ENCODE measurements at places on chromosomes 3 and 15.

DNA sequence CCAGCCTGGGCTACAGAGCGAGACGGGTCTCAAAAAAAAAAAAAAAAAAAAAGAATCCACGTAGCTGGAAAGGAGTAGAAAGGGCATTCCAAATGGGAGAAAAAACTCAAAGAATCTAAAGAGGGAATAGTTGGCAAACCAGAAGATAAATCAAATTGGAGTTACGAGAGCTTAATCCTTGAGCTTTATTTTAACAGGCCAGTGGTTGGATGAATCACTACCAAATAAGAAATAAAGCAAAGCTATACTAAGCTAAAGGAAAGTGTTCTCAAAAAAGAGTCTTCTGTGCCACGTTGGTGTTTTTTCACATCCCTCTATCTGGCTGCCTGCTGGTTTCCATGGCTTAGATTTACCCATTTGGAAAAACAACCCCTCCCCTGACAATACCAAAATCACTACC lies 14.0 kb downstream of the VGLL4 start:
- H3K4me3 ChIP-seq: no peak overlapping the region
- no peaks in the 10 kb centered on the region for H3K27me3 ChIP-seq
- peaks cover 44% of the 10 kb centered on the region for H3K36me3 ChIP-seq
- no peak for DNase-seq
- peaks cover 71% of the 10 kb centered on the region for H3K4me1 ChIP-seq

DNA sequence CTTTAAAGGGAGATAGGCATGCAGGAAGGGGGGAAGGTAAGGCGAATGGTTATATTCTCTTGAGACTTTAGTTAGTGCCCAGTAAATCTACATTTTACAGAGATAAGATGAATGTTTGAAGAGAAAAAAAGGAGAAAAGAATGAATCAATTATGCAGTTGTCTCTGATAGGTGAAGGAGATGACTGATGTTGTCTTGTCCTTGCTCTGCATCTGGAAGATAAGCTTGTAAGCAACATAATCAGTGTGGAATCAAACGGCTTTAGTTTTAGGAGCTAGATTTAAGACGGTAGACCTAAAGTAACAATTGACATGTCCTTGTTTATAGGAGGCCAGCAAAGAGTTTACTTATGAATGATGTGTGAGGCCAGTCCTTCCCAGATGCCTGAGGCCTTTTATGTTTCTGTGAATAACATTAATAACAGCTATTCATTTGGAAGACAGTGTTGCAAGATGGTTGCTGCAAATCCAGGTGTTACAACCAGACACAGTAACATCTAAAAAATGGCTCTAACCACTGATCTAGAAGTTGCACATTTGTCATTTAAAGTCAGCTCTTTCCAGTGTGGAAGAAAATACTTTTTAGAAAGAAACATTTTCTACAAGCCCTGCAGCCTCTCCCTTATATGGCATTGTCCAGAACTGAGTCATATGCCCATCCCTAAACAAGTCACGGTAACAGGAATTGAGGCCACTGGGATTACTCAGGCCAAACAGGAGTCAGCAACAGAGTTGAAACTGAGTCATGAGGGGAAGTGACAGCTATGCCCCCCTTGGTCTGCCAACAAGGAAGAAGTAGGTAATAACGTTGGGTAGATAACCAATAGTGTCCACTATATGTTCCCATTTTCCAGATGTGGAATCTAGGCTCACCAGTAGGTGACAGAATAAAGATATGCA lies 77.5 kb upstream of the FBN1 start:
- H3K27me3 ChIP-seq: no peaks in the 10 kb centered on the region
- H3K36me3 ChIP-seq: peaks cover 16% of the 10 kb centered on the region
- H3K27ac ChIP-seq: no peak overlapping the region

DNA sequence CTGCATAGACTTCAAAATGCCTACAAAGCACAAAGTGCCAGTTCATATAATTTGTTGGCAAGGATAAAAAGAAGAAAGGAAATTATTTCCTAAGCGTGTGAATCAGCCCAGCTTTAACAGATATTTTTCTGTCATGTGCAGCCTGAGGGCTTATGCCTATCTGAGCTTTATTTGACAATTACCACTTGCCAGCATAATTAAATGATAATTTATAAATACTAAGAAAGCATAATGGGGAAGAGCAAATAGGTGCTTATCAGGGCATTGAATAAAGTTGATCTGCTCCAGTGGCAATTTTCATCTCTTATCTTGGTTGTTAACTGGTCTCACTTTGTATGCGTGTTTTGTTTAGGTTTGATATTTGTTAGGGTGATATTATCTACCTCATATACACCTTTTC lies 313.4 kb upstream of the DNAJC19 start:
- H3K4me3 ChIP-seq: no peak overlapping the region
- H3K4me1 ChIP-seq: no peaks in the 10 kb centered on the region
- no peaks in the 10 kb centered on the region for H3K27me3 ChIP-seq
- H3K27ac ChIP-seq: no peak overlapping the region
- no peak for DNase-seq

DNA sequence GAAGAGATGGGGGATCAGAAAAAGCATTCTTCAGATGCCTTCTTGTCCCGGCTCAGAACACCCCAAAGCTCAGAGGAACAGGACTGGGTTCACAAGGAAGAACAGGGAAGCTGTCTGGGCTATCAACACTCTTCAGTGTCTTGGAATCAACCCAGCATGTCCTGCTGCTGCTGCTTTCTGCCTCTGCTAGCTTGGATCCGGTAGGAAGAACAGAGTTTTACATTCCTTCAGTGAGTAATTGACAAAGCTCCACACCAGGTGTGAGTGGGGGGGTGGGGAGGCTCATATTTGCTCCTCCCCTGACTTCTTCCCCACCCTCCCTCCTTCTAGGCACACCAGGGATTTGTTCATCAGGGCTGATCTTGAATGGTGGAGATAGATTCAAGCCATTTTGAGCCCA lies 13.1 kb upstream of the ETV5 start:
- DNase-seq: no peak
- no peak overlapping the region for H3K4me3 ChIP-seq
- no peak overlapping the region for H3K27ac ChIP-seq

- H3K4me3 ChIP-seq: no peak overlapping the region
- peaks cover 7% of the 10 kb centered on the region for H3K27me3 ChIP-seq
- no peak for DNase-seq
Observed at GRCh38 chr15:38208779-38209178, 43.9 kb upstream of the SPRED1 start.

DNA sequence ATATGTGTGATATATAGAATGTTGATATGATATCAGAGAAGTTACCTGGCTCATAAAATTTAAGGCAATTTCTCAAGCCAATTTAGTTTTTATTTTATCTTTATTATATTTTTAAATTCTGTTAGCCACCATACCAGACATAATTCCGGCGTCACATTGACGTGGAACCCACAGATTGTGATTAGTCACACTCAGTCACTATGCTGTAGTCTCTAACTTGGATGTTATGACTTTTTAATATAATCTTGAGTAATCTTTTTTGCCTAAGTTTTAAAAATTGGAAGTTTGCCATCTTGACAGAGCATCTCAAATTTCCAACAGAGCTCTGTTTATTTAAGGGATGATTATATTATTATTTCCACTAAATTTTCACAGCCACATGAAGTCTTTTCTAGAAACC lies 9.7 kb upstream of the DCLK3 start:
- no peaks in the 10 kb centered on the region for H3K36me3 ChIP-seq
- H3K27me3 ChIP-seq: peaks cover 35% of the 10 kb centered on the region
- H3K4me3 ChIP-seq: no peak overlapping the region
- H3K27ac ChIP-seq: no peak overlapping the region

- H3K4me3 ChIP-seq: no peak overlapping the region
- no peaks in the 10 kb centered on the region for H3K36me3 ChIP-seq
Observed at GRCh38 chr3:23096041-23096440, 107.1 kb upstream of the UBE2E2 start.

DNA sequence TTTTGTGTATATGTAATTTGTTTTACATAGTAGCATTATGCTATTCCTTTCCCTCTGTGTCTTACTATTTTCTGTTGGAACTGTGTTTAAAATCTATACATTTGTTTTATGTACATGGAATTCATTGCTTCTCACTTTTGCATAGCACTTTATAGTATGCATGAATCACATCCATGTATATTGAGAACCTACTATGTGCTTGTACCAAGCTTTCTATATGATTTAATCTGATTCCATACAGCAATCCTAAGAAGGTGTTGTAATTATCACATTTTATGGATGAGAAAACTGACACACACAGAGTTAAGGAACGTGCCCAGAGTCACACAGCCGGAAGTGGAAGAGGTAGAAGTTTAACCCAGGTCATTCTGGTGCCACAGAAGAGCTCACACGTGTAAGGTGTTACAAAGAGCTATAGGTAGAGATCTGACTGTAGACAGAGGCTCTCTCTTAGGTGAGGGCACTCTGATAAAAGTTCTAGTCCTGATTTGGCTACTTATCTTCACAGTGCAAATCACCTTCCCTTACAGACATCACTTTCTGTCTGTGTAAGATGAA lies 3.5 kb upstream of the SMAD3 start:
- no peaks in the 10 kb centered on the region for H3K36me3 ChIP-seq
- H3K27ac ChIP-seq: no peak overlapping the region
- H3K4me3 ChIP-seq: no peak overlapping the region
- peaks cover 15% of the 10 kb centered on the region for H3K4me1 ChIP-seq
- H3K27me3 ChIP-seq: peaks cover 28% of the 10 kb centered on the region

DNA sequence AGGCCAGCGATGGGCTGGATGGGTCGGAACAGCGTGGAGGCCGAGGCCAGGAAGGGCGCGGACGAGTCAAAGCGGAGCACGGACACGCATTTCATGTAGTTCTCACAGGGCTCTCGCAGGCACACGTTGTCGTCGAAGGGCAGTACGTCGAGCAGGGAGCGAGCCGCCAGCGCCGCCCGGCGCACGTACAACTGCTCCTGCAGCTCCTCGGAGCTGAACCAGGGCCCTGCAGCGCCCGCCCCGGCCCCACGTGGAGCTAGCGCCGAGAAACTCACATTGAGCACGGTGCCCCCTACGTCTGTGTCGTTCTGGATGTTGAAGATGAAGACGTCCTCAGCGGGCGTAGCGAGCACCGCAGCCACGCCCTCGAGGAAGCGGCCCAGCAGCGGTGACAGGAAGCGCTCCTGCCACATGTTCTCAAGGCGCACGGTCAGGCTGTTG lies 5.8 kb downstream of the CELSR3 start:
- peak; percentile 30 for DNase-seq
- peaks cover 6% of the 10 kb centered on the region for H3K4me1 ChIP-seq
- H3K36me3 ChIP-seq: peaks cover 13% of the 10 kb centered on the region
- peak overlapping the region; percentile 75 for H3K4me3 ChIP-seq

DNA sequence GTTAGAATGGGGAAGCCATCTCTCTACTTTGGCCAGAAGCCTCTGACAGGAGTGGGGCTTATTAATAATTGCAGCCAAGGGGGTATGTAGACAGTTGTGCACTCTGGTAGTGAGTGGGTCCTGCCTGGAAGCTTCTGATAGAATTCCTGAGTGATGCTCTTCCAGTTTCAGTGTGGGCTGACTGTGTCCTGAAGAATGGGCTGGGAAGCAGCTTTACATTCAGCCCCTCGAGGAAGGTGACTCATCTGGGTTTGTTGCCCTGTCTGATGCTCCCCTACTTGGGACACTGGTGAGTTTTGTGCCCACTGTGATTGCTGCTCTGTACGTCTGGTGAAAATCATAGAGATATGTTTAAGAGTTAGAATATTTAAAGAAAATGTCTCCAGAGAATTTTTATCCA lies 444.7 kb upstream of the RBMS3 start:
- H3K36me3 ChIP-seq: no peaks in the 10 kb centered on the region
- H3K27ac ChIP-seq: no peak overlapping the region
- H3K4me3 ChIP-seq: no peak overlapping the region

DNA sequence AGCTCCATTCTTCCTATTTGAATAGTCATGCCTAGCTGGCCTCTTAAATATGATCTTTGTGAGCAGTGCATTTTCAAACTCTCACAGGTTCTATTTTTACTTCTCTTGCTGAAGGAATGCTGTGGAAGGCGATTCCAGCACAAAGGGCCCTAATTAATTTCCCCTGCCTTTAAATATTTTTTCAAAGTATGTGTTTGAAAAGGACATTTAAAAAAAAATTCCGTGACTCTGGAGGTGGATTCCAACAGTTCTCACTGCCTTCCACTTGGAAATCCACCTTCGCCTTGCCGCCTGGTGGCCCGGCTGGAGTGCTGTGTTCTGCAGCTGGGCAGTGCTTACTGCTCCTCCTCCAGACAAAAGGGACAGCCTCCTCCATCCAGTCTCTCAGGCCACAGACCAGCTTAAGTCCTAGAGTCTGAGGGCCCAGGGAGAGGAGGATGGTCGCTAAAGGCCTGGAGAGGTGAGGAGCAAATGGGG lies 61.5 kb upstream of the CORO2B start:
- H3K27ac ChIP-seq: no peak overlapping the region
- peaks cover 33% of the 10 kb centered on the region for H3K27me3 ChIP-seq
- H3K4me1 ChIP-seq: no peaks in the 10 kb centered on the region
- no peak for DNase-seq
- no peak overlapping the region for H3K4me3 ChIP-seq

- no peak overlapping the region for H3K27ac ChIP-seq
- H3K4me3 ChIP-seq: no peak overlapping the region
- H3K27me3 ChIP-seq: no peaks in the 10 kb centered on the region
Observed at GRCh38 chr3:62229908-62230307, 143.4 kb downstream of the FEZF2 start.

DNA sequence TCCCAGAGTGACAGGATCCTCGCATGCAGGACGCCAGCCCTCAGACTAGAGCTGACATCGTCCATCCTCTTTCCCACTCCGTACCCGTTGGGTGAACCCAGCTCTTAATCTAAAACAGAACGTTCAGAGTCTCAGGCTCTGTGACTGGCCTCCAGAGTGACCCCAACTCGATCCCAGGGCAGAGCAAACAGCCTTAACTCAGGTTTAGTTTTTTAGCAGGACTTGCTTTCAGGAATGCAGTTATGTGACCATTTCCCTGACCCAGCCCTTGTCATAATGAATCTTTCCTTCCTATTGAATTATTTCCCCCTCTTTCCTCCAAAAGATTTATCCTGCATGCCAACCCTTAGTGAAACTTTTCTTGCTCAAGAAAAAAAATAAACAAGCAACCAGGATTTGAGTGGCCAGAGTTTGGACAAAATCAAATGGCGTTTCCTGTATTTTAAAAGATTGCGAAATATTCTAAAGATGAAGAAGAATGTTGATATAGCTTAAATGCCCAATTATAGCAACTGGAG lies 47.8 kb upstream of the RARB start:
- H3K27me3 ChIP-seq: no peaks in the 10 kb centered on the region
- no peak overlapping the region for H3K27ac ChIP-seq
- DNase-seq: no peak

- DNase-seq: no peak
- no peaks in the 10 kb centered on the region for H3K4me1 ChIP-seq
- H3K4me3 ChIP-seq: no peak within 1 kb of the TSS
- H3K27ac ChIP-seq: no peak within 1 kb of the TSS
- no peaks in the 10 kb centered on the region for H3K36me3 ChIP-seq
Observed at GRCh38 chr3:10108091-10108490, at the start of gene FANCD2OS. FANCD2OS (minus strand) TSS chr3:10108255; CDS start chr3:10104774, 3,481 bp downstream.

DNA sequence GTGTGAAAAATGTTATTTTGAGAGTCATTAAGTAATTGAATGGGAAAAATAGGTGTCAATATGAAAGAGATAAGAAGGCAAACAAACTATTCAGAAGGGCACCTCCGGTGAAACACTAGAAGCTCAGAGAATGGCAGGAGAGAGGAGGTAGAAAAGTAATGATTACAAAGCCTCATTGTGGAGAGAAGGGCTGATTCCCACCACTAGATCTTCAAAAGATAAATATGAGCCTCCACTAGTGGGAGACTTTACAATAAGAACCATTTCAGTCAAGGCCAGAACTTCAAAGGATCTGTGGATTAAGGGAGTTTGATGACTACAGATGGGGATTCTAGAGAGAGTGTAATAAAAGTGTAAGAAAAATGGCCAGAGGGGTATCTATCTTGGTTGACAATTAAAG lies 535.6 kb downstream of the NLGN1 start:
- no peaks in the 10 kb centered on the region for H3K4me1 ChIP-seq
- no peak for DNase-seq
- H3K4me3 ChIP-seq: no peak overlapping the region
- H3K36me3 ChIP-seq: no peaks in the 10 kb centered on the region

Data from activated T-helper 2 cell treated with anti-CD3 and anti-CD28 coated beads, Interferon-gamma antibody, Interleukin-2, Interleukin-4, amounts not matched to agents 10 μg/mL and 5 μg/mL and 100 μg/mL, durations not matched to agents 14 hours and 24 hours and 36 hours (primary cell).